ENCODE measurements at places on chromosomes 2 and 18.

- DNase-seq, result no peak
Observed at GRCh38 chr2:96799623-96799935, 16.5 kb upstream of the CNNM3 start.

- DNase-seq, result no peak
Observed at GRCh38 chr2:96082211-96083063, 33.9 kb downstream of the ADRA2B start.

DNA sequence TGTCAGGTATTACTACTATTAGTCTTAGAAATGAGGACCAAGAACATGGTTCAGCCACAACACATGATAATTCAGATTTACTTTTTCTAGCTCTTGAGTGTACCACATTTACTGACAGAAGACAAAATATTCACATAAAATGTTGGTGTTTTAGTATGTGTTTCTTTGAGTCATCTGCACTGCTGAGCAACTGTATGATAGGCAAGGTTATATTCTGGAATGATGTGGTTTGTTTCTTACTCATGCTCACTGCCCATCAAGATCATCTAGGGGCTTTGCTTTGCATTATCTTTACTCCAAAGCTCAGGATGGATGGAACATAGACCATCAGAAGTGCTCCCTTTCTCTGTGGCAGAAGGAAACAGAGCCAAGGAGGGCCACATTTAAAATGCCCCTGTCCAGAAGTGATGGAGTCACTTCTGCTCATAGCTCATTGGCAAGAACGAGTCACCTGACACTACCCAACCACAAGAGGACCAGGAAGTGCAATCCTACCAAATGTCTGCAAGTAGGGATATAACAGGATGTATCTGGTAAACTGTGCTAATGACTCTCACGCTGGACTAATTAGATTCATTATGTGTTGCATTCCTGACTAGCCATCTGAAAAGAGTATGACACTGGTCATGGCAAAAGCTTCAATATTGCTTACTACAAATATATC, 81.5 kb downstream of the DIS3L2 start:
- DNase-seq, result no peak

DNA sequence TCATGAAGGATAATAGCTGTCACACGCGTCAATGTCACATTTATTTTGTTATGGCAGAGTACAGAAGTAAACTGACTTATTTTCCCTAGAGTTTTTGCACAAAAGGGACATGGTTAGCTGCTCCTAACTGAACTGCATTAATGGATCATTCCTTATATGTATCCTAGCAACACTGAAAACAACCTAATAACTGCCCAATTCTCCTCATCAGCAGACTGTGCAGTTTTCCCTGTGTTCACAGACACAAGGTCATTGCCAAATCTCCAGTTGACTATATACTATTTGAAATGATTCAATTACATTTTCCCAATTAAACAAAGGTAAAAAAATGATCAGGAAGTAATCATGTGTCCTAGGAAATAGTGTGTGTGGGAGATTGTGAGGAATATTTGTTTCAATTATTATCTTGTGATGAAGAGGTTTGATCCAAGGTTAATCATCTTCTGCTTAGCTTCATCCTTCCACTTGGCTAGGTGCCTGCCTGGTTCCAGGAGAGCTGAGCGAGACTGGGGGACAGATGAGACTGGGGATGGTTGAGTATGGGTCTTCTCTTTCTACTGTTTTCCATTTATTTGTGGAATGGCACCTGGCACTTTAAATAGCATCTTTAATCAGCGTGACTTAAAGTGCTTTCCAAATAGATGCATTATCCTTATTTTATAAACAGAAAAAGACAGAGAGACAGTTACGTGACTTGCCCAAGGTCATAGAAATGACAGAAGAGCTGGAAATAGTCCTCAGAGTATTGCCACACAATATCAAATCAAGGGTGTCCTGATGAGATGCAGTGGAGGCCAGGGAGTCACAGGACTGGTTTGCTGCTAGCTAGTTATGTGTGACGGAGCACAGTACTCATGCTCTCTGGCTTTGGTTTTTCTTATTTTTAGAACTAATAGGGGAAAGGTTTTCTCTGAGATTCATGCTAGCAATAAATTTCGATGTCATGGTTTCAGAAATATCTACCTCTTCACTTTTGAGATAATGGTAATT, 335.6 kb downstream of the PIK3C3 start:
- DNase-seq, result no peak

- DNase-seq, result no peak
Observed at GRCh38 chr18:50981381-50981780, 13.5 kb downstream of the ELAC1 start.

DNA sequence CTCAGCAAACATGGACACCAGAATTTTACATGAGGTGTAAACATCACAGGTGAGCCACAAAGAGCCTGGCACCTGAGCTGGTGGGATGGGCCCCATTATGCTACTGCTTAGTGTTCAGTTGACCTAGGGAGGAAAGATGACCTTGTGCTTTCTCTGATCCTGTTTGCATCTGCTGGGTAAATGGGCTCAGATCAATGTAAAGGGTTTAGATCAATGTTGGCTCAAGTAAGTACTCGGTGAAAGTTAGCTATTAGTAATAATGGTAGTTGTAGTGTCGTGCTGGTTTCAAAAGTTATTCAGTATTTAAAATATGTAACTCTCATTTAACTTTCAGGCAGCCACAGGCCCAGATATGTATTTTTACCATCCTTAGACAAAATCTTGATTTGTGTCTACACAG, 19.8 kb downstream of the ABHD3 start:
- no peak for DNase-seq

- DNase-seq, result peak; percentile 32
Observed at GRCh38 chr2:98385050-98385699, 38.9 kb downstream of the CNGA3 start.

GRCh38 chr2:59182249-59182648, 941.1 kb upstream of the FANCL start:
- no peak for DNase-seq

DNA sequence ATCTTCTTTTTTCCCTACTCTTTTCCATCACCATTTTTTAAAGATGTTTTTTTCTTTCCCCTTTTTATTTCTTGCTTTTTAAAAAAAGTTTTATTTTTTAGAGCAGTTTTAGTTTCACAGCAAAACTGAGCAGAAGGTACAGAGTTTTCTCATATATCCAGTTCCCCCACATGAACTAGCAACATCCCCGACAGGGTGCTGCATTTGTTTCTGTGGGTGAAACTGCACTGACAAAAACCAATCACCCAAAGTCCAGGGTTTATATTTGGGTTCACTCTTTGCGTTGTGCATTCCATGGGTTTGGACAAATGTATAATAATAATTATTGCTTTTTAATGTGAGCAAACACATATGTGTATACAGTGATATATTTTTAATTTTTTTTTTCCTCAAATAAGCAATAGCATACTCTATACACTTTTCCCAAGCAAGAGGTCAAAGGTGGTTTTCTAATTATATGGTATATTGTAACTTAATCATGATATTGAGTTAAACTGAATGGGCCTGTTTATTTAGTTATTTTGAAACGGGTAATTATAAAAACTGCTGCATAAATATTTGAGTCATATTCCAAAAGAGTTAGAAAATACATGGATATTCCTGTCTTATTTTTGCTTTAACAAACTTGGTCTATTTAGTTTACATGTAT, 50.3 kb downstream of the NCK2 start:
- DNase-seq, result no peak

DNA sequence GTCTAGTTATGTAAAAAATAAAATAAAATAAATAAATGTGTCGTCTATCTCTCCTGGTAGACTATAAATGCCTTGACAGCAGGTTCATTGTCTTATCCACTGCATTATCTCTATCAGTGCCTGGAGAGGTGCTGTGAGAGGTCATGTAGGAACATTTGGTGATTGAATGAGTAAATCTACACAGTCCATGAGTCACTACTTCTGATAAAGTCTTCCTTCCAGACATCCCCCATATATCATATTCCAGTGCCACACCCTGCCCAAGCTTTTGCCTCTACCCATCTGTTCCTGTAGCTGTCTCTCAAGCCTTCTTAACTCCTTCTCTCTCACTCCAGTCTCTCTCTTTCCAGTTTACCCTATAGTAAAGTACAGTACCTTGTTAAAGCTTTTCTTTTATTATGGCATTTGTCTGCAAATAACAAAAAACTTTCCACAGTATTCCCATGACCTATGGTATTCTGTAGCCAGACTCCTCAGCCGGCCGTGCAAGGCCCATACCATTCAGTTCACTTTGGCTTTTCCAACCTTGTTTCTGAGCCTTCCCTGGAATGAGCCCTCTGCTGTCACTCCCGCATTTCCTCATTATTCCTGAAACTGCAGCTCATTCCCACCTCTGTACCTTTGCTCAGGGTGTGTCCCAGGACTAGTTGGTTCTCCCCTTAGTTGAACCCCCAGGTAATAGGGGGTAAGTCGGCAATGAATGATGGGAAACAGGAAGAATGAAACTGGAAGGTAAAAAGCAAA, 37.5 kb downstream of the ANXA4 start:
- no peak for DNase-seq

DNA sequence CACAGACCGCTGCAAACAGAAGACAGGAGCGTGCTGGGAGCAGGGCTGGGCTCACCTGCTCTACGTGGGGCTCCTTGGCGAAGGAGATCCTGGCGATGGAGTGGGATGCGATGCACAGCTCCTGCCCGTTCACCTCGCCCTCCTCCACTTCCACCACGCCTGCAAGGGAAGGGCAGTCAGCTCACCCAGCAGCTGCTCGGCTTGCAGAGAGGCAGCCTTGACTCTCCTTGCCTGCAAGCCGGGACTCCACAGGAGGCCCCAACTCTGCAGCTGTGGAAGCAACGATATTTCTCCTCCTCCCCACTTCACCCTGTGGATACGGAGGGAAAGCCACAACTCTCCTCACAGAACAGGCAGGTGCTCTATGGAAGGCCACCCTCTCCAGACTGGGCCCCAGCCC, 35.1 kb downstream of the THAP4 start:
- DNase-seq, result no peak

- DNase-seq, result no peak
Observed at GRCh38 chr2:120350801-120351320, 4.9 kb downstream of the INHBB start.

GRCh38 chr2:233639860-233640259, 3.6 kb downstream of the UGT1A10 start:
- DNase-seq, result no peak

- DNase-seq, result no peak
Observed at GRCh38 chr2:224987733-224988132, 54.5 kb downstream of the DOCK10 start.

DNA sequence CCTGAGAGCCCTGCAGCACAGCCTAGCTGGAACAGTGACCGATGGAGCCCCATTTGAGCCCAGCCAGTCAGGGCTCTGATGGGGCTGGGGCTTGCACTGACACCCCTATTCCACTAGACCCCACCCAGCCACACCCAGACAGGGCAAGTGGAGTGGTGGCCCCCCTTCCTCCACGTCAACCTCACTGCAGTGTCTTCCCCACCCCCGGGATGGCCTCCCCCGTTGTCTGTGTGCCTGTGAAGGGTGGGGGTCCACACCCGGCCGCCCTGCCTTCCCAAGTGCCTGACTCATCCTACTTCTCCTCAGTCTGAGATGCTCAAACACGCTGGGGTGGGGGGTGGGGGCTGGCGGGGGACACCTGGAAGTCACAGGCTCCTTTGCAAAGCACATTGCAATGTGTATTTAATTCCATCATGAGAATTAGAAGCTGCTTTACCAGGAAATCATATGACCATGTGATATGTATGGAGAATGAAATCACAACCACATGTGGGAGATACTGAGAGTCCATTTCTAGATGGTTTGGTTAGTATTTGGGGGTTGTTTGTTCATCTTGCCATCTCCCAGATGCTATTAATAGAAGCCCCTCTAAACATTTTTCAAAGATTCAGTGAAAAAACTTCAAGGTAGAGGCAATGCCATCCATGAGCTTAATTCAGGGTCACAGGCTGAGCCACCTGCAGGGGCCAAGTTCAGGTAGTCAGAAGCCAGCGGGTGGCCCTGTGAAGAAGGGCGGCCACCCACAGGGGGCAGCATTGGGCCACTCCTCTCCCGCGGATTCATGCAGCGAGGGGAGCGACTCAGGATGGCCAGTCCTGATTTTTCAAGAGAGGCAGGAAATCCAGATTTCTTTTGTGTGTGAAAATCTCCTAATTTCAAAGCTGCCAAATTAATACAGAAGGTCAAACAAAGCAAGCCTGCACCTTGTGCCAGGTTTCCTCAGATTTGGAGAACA, 22.7 kb upstream of the GMPPA start:
- no peak for DNase-seq

DNA sequence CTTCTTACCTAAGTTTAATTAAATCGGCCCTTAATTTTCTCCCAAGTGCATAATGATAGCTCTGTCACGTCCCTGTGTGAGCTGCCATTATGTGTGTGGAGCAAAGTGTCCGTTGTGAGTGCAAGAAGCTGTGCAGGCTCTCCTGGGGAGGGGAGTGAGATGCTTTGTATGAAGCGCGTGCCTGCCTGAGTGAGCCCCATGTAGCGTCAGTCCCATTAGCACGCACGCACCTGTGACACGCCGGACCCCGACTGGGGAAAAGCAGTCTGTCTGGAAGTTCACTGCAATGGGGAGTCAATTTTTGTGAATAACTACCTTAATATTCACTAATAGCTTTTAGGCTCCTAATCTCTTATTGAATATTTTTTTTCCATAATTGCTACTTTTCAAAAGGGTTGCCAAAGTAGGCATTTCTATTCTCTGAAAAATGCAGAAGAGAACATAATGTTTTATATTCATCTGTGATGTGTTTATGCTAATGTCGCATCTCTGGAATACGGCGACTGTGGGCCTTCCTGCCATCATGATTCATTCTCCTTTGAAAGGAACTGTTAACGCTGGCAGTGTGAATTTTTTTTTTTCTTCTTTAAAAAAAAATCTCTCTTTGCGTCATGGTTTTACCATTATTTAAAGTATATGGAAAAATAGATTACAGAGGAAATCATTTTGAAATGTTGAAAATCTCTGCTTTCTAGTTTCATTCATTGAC, 157.7 kb downstream of the COL4A4 start:
- no peak for DNase-seq

DNA sequence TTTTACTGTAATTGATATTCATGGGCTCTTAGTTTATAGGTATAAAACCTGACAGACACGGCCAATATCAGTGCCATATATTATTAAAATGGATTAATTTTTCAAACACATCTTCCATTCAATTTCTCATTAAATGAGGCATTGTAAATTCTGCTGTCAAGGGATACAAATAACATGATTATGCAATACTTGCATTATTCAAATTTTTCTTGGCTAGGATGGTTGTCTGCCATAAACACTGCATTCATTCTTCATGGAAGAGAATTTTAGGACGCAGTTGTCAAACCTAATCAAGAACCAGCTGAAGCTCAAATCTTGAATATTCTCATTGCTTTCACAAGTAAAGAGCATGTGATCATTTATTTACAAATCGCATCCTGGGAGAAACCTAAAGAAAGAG, 255.6 kb downstream of the RDH14 start:
- DNase-seq, result no peak

GRCh38 chr2:113180131-113180946, 6.6 kb downstream of the PSD4 start:
- DNase-seq, result no peak
